ENCODE measurements at places on chromosomes 5 and 9.

DNA sequence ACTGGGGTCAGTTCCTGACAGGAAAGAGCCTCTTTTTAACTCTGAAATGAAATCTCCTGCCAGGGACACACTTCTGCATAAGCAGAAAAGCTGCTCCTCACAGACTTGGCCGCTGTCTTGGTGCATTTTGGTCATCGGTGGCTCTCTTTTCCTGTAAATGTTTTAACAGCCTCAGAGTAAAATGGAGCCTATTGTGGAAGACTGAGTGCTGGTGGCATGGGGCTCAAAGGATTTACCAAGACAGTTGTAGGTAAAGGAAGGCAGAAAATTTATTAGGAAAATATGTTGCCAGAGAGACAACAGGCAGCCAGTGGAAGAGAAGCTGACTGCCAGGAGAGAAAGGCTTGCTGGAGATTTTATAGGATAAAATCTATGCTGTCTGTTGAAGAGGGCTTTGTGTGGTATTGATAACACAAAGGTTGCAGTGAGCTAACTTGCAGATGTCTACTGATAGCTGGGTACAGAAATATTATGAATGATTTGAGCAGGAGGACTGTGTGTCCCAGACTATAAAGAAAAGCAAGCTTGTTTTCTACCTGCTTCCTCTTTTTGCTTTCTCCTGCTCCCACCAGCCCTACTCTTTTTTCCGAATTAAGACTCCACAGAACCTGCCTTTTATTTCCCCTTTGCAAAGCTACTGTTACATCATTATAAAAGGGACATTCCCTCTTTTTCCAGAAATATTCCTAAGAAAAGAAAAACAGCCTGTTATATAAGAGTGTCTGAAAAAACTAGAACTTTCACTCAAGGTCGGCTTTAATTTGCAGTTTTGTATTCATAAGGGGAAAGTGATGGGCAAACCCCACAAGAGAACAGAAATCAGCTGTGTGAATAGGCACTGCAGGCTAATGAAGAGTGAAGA lies 27.9 kb upstream of the IFNA14 start:
- DNase-seq = no peak

DNA sequence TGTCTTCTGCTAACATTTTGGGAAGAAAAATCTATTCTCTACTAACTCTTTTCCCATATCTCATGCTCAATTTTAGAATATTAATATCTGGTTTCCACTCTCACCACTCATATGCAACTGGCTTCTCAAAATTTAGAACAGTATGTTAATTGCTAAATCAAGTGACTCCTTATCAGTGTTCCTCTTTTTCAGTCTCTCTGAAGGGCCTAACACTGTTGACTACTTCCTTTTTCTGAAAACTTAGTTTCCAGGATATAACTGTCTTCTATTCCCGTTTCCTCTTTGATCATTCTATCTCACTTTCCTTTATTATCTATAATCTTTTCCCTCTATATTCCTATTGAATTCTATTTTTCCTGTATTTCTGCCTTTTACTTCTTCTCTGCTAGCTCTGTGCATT lies 1717.2 kb upstream of the C9orf72 start:
- DNase-seq = no peak

DNA sequence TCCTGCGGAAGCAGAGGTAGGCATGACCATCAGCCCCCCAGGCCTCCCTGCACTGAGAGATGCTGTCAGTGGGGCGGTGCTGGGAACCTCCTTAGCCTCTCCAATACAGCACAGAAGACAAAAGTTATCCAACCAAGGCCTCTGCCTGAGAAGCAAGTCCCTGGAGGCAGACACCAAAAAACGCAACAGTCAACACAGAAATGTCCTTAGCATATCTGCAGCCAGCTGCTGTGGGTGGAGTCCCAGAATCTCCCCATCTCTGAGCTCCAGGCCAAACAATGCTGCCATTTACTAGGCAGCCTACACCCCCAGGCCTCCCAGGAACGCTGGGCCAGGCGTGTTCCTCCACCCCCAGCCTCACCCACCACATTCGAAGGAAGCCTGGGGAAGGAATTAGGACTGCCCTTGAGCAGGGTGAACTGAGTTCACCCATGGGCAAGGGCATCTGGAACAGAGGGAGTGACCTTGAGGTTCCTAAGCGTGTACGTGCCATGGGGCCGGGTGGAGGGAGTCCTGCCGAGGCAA lies 43.7 kb downstream of the STK10 start:
- DNase-seq = no peak

GRCh38 chr5:18761801-18762200 lies 1127.5 kb downstream of the TAF11L14 start:
- no peak for DNase-seq

DNA sequence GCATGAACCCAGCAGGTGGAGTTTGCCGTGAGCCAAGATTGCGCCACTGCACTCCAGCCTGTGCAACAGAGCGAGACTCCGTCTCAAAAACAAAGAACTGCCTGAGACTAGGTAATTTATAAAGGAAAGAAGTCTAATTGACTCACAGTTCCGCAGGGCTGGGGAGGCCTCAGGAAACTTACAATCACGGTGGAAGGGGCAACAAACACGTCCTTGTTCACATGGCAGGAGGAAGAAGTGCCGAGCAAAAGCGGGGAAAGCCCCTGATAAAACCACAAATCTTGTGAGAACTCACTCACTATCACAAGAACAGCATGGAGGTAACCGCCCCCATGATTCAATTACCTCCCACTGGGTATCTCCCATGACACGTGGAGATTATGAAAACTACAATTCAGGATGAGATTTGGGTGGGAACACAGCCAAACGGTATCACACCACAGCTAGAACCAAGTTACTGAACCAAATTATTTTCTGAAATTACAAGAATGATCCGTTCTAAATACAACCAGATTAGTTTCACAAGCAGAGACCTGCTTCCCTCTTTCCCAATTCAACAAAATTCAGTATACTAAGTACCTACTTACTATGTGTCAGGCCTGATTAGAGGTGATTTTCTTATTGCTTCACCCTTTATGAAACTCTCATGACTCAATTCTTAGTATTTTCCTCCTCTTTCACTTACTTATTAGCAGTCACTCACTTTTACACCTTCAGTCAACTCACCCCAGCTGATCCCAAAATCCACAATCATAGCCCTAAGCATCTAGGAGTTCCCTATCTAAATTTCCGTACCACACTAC lies 8.4 kb downstream of the UBTD2 start:
- DNase-seq = peak; percentile 59

DNA sequence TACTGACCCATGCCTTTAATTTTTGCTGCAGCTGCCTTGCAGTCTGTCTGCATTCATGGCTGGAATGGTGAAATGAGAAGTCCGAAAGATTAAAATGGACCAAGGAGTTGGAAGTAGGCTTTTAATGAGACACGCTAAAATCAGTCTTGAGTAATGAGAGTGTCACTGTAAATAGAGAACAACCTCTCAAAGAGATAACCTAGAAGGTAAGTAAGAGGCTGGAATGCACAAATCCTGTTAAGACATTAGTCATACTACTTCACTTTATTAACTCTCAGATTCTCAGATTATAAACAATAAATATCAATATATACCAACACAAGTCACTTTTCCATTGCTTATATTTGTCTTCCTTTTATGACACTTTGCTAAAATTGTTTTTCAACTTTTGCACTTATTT lies 880.6 kb upstream of the C9orf72 start:
- DNase-seq = no peak

- no peak for DNase-seq
These were observed 95.8 kb downstream of the TMEM174 start for GRCh38 chr5:73268826-73269225.

DNA sequence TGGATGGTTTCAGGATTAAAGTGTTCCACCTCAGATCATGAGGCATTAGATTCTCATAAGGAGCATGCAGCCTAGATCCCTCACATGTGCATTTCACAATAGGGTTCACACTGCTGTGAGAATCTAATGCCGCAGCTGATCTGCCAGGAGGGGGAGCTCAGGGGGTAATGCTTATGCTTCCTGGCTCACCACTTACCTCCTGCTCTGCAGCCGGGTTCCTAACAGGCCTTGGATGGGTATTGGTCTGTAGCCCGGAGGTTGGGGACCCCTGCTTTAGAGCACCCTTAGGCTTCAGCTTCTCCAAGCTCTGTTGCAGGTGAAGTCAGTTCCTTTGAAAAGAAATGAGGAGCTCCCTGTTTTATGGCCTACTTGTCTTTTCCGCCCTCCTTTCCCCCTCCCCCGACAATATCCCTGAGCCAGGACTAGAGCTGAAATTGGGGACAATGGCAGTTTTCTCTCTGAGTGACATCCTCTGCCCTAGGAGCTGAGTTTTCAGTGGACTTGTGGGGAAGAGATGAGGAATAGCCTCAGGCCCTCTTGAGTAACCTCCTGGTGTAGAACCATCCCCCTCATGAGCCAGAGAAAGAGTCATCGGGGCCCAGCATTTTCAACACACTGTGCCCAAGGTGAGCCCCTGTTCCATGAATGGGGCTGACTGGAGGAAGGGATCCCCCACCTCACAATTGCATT lies 16.2 kb upstream of the MAT2B start:
- DNase-seq = no peak

- no peak for DNase-seq
These were observed 22.5 kb downstream of the SEC61B start for GRCh38 chr9:99244344-99245260.

GRCh38 chr9:114233491-114234185 lies 78.3 kb downstream of the COL27A1 start:
- no peak for DNase-seq

DNA sequence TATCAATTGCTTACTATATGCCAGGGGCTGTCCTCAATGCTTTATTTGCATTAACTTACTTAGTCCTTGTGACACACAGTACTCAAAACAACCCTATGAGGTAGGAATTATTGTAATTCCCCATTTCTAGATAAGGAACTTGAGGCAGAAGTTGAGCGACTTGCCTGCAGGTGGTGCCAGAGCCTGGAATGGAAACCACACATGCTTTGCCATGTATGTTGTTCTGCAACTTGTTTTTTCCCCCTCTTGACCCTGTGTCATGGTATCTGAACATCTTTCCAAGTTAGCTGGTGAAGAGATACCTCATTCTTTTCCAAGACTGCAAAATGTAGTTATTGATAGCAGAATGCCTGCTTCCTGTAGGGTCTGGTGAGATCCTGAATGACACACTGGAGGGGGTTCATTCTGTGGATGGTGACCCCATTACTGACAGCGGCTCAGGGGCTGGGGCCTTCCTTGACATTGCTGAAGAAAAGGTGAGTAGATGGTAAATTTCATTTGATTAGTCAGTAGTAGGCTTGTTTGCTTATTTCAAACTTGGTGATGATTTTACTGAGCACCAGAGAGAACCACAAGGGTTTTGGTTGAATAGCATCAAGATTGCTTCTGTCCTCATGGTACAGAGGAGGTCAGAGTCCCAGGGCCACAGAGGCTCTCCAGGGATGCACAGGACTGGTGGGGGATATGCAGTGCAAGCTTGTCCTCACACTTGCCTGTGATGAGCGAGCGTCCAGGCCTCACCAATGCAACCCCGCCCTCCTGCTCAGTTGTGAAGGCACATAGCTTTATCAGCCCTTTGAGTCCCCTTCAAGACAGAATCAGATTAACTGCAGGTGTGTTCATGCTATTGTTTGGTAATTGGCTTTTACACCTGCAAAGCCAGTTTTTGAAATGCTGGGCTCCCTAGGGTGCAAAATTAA lies 57.0 kb downstream of the COL15A1 start:
- peak; percentile 46 for DNase-seq

GRCh38 chr9:69020301-69021145 lies 6.6 kb upstream of the PRKACG start:
- no peak for DNase-seq

GRCh38 chr9:70079417-70080037 lies 35.9 kb downstream of the MAMDC2 start:
- DNase-seq = no peak

DNA sequence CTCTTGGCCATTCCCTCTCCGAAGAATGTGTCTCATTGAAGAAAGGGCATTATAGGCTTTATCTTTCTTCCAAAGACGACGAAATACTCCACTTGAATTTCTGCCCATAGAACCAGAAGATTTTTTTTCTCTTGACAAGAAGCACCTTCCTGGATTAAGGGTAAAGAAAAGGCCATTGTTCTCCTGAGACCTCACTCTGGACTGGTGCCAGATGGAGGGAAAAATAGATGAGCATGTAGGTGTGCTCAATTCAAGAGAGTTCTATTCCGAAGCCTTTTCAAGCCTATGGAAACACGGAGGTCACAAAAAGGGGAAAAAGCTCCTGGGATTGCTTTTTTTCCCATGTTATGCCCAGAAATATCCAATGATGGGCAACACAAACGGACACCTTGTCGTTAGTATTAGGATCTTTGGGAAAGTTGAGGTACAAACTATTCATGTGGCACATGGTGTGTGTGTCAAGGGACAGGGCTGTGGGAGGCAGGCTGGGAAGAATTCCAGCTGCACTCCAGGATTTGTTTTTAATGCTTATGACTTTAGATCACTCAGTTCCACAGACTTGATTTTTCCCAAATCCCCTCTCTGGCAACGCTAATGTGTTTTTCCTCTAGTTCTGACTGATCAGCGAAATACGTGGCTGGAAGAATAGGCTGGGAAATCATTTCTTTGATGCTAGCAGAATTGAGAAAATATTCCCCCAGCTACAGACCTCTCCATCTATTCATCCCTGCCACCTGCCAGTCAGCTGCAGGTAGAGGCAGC lies 89.9 kb downstream of the SIL1 start:
- no peak for DNase-seq

DNA sequence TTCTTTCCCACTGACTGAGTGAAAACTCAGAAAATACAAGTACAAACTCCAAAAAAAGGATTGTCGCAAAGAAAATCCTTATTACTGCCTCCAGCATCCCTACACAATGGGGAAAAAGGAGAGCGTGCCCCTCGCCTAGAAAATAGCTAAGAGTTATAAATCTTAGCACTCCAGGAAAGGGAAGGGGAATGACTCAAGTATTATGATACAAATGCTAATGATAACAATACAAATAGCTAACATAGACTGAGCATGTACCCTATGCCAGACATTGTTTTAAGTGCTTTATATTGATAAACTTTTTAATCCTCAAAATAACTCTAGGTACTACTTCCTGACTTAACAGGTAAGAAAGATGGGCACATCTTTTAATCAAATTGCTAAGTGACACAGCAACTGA lies 70.8 kb upstream of the VCAN start:
- no peak for DNase-seq

GRCh38 chr5:139402561-139403158 lies 1.2 kb downstream of the SPATA24 start:
- DNase-seq = no peak

DNA sequence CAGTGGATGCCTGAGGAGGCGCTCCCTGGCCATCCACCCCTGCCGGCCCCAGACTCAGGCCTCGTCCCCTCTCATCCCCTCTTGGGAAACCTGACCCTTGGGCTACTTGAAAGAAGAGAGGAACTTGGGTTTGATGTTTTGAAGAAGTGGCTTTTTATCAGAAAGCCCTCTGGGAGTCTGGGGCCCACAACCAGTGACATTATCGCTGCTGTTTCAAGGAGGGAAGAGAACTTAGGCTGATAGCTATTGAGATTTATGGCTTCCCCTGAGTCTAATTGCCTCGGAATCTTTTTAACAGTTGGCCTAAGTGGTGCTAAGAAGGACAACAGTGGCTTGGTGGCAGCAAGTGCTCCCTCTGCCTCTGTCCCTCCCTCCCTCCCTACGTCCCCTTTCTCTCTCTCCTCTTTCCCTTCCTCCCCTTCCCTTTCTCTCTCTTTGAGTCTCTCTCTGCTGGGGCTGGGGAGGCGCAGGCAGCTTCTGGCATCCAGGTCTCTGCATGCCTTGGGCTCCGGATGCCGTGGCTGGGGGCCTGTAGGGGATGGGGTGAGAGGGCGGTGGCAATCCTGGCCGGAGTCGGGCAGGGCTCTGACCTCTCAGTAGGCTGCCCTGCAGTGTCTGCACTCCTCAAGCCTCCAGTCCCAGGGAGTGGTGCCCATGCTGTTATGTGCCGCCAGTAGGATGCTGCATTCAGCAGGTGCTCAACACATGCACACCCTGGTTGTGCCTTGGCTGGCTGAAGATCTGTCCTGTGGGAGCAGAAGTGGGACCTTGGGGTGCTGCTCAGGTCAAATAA lies 49.6 kb upstream of the RXRA start:
- no peak for DNase-seq

Measured in central memory CD4-positive, alpha-beta T cell (primary cell).